PC-3 (cell line): ENCODE measurements at places on chromosomes 3 and 15.

- no peak for DNase-seq
Measured at GRCh38 chr3:170480111-170480510, 61.4 kb downstream of the CLDN11 start.

DNA sequence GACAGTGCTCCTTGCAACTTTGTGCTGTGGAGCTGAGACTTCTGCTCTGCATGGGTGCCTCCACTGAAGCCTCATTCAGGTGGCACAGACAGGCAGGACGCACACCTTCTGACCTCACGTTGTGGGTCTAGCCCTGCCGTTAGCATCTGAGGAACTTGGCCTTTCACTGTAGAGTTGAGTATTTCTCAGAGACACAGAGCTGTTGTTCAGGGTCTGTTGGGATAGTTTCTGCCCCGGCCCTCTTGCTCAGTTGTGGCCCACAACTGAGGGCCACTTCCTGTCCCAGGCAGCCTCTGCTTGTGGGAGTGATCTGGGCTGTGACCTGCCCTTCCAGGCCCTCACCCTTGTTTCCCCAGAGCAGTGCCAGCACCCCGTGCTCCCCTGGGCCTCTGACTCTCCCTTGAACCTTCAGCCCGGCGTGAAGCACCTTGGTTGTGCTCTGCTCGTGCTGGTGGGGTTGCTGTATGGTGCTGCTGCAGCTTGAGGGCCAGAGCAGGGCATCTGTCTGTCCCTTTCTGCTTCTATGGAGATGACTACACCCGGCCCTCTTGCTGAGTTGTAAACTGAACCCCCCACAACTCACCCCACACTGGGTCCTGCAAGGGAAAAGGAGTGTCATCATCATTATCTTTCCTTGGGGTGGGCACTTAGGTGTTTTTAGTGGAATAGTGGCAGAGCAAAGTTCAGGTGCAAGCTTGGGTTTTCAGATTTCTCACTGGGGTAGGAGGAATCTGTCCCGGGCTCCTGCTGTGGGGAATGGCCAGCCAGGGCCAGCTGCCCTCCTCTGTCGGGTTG, 11.7 kb downstream of the BAHD1 start:
- no peak for DNase-seq

- DNase-seq: no peak
Measured at GRCh38 chr3:42662813-42663535, 9.5 kb downstream of the ZBTB47 start.

GRCh38 chr3:125145751-125146475, 66.6 kb downstream of the SLC12A8 start:
- DNase-seq: no peak

DNA sequence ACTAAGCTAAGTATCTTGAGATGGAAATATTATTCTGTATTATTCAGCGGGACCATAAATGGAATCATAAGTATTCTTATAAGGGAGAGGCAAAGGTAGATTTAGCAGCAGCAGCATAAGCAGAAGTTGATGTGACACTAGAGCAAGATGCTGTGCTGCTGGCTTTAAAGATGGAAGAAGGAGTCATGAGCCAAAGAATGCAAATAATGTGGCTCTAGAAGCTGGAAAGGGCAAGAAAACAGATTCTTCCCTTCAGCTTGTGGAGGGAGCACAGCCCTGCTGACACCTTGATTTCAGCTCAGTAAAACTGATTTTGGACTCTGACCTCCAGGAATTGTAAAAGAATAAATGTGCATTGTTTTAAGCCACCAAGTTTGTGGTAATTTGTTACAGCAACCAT, 144.2 kb upstream of the ANKRD28 start:
- DNase-seq: no peak

GRCh38 chr3:35448681-35449080, 190.6 kb upstream of the ARPP21 start:
- no peak for DNase-seq

- no peak for DNase-seq
Measured at GRCh38 chr3:46092702-46093080, 65.4 kb upstream of the XCR1 start.

DNA sequence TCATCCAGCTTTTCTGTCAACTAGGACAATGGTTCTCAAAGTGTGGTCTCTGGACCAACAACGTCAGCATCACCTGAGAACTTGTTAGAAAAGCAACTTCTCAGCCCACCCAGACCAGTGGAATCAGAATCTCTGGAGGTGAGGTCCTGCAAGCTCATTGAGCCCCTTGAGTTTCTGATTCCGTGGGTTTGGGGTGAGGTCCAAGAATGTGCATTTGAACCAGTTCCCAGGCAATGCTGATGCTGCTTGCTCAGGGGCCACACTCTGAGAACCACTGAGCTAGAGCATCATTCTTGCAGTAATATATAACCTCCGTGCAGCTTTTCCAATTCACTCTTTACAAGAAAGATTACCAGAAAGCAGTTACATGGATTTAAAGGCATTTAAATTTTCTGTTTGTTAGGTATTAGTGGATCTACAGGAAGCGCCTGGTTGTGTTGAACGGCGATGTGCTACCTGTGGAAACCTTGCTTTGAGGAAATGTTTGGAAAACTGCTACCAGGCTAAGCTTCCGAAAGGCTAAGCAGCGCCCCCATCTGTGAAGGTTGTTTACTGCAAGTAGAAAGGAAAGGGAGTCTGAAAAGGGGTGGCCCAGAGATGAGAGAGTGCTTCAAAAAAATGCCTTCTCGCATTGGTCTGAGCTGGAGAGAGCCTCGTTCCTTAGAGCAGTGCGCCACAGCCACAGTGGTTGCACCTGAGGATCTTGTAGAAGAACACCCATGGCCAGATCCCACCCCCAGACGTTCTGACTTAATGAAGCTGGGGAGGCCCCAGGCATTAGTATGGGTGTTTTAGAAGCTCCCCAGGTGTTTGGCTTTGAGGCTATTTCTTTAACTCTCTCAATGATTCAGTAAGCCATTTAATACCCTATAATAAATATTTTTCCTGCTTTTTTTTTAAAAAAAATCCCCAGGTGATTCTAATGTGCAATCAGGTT, 50.0 kb downstream of the RLBP1 start:
- peak; percentile 77 for DNase-seq
